ENCODE measurements at places on chromosomes 3 and 15.

- no peak for DNase-seq
These were observed 9.0 kb downstream of the ACP3 start for GRCh38 chr3:132326251-132326650.

- peak; percentile 78 for DNase-seq
These were observed 42.6 kb upstream of the ACKR4 start for GRCh38 chr3:132554437-132554836.

DNA sequence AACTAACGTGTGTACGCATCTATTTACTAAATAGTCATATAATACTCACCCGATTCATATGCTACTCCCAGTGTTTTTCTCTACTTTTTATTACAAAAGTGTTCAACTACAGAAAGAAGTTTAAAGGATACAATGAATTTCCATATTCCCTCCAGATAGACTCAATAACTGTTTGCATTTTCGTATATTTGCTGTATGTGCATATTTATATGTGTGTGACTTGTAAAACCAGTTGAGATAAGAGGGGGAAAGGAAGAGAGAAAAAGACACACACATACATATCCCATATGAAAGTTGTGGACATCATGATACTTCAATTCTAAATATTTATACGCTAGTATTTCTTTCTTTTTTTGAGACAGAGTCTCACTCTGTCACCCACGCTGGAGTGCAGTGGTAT is 14.1 kb downstream of the LIPC start:
- no peak for DNase-seq

DNA sequence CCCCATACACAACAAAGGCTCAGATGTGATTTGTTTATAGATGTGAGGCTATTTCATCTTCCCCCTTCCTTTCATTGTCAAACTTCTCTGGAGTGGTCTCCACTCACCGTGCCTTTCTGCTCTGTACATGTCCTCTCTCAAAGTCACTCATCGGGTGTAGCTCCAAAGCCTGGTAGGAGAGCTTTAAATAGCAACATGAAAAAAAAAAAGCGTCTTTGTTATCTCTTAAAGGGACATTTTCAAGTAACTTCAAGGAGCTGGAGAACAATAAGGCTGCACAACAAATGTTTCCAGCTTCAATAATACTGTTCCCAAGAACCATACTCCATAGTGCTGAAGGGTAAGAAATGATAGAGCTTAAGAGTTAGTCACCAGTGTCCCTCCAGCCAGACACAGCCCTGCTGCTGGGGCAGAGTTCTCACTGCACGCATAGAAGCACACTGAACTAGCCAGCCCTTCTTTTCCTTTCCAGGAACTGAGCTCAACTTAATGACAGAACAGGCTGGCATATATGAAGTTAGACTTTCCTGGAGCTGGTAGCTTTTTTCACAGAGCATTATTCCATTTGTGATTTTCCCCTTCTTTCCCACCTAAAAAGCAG is 8.1 kb downstream of the FBXO40 start:
- no peak for DNase-seq

GRCh38 chr3:16108424-16108823 is 66.1 kb upstream of the GALNT15 start:
- DNase-seq, result no peak

- no peak for DNase-seq
These were observed 48.2 kb upstream of the CSPG4 start for GRCh38 chr15:75760704-75761435.

- no peak for DNase-seq
These were observed 15.0 kb upstream of the EHD4 start for GRCh38 chr15:41987246-41987924.

DNA sequence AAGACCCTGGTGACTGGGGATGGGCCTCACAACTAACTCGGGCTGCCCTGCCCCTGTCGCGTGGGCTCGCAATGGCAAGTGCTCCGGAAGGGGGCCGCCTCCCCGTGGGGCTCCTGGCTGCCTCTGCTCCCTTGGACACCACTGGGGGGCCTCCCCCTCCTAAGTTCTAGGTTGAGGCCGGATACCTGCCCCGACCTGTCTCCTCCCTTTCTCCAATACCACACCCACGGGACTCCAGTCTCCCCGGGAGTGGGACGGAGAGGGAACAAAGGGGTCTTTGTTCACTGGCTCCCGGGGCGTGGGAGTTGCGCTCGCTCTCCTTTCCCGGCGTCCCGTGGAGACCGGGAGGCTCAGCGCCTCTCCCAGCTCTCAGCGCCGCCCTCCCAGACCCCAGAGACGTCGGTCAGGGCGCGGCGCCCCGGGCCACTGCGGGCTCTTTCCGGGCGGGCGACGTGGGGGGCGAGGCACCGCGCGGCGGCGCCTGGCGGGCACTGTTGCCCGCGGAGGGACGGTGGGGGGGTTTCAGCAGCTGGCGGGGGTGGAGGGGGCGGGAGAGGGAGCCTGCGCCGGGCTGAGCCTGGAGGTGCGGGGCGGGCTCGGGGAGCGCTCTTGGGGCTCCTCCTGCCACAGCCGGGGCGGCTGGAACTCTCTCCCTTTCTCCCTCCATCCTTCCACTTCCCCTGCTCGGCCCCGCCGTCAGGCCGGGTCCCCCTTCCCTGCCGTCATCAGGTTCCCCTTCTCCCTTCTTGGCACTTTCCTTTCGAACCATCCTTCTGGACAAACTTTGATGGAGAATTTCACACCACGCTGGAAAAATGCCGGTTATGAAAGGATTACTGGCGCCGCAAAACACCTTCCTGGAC is at the start of gene KCNH8:
Gene KCNH8 (plus strand): TSS at position 606 of the 863 bp plus-strand sequence. CDS start 210 bp downstream, at position 816.
- no peak for DNase-seq

DNA sequence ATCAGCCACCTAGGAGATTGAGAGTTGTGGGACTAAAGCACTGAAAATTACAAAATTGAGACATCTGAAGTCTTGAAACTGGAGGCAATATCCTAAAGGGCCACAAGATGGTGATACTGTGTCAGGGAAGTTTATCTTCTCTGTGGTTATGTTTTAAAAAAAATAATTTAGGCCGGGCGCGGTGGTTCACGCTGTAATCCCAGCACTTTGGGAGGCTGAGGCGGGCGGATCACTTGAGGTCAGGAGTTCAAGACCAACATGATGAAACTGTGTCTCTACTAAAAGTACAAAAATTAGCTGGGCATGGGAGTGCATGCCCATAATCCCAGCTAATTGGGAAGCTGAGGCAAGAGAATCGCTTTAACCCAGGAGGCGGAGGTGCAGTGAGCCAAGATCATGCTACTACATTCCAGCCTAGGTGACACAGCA is 17.9 kb upstream of the NIT2 start:
- DNase-seq, result no peak

GRCh38 chr3:125310623-125311081 is 64.5 kb downstream of the ZNF148 start:
- no peak for DNase-seq

DNA sequence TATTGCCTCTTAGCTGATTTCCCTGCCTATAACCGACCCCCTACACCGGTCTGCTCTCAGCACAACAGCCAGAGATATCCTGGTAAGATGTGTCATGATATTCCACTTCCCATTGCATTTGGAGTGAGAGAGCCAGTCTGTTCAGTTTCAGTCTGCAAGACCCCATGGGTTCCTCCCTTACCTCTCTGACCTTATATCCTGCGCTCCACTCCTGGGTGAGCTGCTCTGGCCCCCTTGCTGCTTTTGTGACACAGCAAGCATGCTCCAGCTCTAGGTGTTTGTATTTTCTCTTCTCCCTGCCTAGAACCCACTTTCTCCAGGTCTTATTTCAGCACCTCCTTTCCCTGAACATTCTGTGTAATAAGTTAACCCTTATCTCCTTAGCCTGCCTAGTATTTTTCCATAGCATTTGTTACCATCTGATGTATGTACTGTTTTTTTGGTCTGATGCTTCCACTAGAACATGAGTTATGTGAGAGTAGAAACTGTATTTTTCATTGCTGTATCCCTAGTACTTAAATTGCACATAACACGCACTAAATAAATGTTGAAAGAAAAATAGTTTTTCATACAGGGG is 44.2 kb downstream of the CMTM8 start:
- no peak for DNase-seq

DNA sequence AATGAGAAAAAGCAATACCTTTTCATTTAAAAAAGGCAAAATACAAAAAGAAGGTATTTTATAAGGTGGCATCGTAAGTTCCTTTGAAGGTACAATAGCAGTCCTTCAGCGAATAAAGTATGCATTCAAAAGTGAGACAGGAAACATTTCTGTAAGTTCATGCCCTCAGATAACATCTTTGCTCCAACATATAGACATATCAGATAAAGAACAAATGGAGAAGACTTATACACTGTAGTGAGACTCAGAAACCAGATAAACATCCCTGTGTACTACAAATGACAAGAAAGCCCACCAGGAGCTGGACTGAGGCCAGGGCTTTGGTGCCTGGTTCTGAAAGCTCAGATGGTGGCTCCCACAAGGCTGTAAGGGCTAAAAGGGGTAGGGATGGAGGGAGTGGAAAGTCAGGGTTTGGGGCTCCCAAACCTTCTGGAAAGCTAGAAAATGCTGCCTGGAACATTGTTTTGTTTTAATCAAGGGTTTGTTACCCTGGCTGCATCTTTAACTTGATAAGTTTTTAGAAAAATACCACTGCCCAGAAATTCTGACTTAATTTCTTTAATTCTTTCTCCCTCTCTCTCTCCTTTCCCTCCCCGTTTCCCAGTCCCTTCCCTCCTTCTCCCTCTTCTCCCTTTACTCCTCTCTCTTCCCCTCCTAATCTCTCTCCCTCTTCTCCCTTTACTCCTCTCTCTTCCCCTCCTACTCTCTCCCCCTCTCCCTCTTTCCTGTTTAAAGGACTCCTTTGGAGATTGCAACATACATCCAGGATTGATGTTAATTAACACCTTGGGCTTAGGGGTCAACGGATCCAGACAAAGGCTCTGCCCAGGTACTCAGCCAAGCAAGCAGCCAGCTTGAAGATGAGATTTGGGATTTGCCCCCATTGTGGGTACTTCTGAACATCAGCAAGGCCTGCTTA is 126.1 kb downstream of the AQP9 start:
- DNase-seq, result no peak

DNA sequence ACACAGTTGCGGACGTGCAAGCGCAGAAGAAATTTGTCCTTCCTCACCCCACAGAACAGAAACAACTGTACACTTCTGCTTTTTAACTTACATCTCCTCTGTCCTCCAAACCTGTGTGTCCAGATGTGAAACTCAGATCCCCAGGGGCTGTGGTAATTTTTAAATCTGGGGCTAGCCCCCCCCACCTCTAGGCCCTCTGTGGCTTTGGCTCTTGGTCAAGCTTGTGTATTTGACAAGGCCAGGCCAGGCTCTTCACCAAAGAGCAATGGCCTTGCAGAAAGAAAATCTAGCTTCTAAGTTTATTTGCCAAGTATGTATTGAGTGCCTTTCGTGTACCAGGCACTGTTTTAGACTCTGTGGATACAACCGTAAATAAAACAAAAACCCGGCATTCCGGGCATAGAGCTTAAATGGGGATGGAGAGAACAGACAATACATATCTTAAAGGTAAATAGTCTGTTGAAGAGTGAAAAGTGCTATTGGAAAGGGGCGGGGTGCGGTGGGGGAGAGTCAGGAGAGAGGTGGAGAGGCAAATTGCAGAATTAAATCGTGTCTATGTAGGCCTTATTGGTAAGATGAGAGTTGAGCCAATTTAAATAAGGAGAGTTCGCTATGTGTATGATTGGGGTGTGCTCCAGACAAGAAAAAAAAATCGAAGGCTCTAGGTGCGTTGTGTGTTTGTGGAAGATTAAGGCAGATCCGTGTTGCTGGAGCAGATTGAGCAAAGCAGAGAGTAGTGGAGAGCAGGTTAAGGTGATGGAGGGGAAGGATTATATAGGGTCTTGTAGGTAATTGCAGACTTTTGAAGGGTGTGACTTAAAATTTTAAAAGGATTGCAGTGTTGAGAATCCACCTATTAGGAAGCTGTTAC is 781 bp upstream of the DPH6 start:
- no peak for DNase-seq

Data from NCI-H1092 treated with DMSO at 0.1 percent for 48 hours (cell line).